ENCODE measurements at places on chromosomes 12 and 14.
A peak's percentile ranks its signal among the peaks of the same experiment; 100 is the strongest.

GRCh38 chr12:62891805-62892549 lies 43.0 kb downstream of the PPM1H start:
- peak; percentile 59 for DNase-seq

DNA sequence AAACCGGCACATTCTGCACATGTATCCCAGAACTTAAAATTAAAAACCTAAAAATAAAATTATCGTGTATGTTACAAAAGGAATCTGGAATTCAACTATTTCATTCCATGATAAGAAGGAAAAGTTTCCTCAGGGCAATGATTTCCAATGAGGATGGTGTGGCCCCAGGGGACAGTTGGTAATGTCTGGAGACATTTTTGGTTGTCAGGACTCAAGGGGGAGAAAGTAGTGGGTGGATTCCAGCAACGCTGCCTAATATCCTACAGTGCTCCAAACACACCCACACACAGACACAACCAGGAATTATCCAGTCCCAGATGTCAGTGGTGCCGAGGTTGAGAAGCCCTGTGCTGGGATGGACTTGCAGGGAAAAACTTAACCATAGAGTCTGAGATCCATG lies 228.3 kb downstream of the TMEM132D start:
- DNase-seq: no peak

DNA sequence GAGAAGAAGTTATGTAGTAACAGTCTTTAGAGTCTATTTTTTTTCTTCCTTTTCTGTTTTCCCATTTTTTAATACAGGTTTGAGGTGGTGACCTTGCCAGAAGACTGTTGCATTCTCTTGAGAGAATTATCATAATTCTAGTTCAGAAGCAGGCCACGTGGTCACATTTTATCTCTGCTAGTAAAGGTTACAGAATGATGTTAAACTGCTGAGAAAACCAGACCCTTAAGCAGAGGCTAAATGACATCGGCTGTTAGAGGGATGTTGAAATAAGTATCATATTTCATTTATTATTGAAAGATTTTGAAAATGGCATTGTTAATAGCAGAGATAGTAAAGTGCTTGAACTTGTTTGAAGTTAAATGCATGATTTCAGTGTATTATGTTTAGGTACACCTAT lies 49.2 kb downstream of the BRMS1L start:
- DNase-seq: no peak

GRCh38 chr12:45368841-45369489 lies 153.1 kb downstream of the ANO6 start:
- DNase-seq: no peak

DNA sequence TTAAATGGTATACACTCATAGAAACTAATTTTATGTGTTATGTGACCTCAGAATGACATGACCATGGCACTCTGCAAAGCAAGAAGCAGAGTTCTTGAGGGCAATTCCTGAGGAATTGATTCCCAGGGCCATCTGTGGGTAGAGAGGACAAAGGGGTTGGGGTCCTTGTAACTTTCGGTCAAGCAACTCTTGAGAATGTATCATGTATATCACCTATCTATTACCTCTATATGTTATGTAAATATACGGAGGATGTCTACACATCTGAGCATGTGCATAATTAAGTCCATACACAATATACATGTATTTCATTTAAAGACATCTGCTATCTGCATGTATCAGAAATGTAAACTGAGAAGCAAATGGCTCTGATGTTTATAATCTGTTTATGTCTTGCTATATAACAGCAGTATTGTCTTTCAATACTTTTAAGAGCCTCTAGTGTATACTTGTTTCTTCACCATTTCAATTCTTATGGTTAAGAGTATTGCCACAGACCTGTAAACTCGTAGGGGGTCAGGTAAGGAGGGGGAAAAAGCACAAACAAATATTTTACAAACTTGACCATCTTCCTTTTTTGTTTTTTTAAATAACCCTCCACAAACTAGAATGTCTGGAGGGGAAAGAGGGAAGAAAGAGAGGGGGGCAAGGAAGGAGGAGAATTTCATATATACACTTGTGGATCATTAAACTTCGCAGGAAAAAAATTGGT lies 4.5 kb downstream of the FOXA1 start:
- DNase-seq: no peak

- DNase-seq: no peak
Measured at GRCh38 chr12:105992849-105993740, 145.7 kb downstream of the NUAK1 start.

DNA sequence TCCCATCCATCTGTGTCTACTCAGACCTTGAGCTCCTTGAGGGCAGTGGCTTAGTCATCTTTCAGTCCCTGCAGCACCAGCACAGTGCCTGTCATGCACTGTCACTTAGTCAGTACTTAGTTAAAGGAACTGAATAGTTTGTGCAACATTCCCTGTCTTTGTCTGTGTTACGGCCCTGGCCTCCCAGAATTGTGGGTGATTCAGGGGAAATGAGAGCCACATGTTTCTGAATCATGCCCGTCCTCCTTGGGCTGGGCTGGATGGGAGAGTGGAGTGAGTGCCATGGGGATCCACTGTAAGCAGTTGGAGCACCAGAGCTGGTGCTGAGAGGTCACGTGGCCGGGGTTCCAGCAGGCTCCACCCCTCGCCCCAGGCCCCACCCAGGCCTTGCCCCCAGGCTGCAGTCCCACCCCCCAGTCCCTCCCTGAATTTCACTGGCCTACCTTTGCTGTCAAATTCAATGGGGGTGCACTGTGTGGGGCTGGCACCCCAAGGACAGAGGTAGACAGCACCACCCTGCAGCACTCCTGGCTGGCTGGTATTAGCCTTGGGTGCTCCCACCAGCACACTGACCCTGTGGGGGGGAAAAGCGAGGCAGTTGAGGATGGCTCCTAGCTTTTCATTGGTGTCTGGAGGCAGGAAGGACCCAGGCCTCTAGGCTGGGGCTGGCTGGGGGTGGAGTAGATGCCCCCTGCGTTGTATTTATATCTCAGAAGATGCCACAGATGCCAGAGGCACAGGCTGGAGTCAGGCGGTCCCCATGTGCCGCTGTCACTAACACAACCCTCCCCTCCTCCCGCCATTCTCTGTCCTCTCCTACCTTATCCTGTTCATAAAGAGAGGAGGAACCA lies 7.5 kb downstream of the ITGA5 start:
- DNase-seq: peak; percentile 21

DNA sequence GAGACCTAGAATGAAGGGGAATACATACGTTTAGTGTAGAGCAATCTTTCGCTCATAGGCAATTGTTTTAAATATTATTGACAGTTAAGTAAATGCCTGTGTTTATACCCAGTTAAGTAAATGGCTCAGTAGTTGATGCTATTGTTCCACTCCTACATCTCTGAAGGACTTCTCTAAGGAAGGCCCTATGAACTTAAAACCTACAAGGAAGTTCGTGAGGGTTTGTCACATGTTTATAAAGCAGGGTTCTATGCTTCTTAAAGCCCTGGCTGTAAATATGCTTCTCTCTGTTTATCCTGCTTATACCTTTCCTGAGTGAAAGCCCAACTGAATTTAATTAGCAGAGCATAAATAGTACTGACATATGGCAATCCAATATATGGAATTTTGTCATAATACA lies 282.1 kb upstream of the NPAS3 start:
- no peak for DNase-seq

- DNase-seq: no peak
Measured at GRCh38 chr12:114287821-114288525, 118.0 kb downstream of the TBX5 start.

DNA sequence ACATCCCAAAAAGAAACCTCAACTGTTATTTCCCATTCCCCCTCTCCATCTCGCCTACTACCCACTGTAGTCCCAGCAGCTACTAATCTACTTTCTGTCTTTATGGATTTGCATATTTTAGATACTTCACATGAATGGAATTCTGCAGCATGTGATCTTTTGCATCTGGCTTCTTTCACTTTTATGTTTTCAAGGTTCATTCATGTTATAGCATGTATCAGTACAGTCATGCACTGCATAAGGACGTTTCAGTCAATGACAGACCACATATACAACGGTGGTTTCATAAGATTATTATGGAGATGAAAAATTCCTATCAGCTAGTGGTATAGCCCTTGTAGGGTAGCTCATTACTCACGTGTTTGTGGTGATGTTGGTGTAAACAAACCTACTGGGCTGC lies 24.5 kb downstream of the PCNX4 start:
- no peak for DNase-seq

- DNase-seq: no peak
Measured at GRCh38 chr12:13085968-13086686, 17.3 kb downstream of the GSG1 start.

DNA sequence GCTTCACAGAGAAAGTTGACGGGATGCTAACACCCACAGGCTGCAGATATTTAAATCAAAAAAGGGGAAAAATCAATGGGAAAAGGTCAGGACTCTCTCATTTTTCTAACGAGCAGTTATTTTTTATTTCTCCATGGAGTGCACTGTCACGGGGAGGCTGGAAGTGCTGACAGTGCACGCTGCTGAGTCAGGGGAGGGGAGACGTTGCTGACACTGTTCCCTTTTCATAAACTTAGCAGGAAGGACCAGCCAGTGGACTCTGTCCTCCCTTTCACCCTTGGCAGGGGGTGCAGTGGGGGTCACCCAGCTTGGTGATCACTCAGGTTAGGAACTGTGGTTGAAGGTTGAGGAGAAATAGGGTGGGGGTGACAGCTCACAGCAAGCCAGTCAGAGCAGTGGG lies 65.6 kb upstream of the FUT8 start:
- DNase-seq: no peak

DNA sequence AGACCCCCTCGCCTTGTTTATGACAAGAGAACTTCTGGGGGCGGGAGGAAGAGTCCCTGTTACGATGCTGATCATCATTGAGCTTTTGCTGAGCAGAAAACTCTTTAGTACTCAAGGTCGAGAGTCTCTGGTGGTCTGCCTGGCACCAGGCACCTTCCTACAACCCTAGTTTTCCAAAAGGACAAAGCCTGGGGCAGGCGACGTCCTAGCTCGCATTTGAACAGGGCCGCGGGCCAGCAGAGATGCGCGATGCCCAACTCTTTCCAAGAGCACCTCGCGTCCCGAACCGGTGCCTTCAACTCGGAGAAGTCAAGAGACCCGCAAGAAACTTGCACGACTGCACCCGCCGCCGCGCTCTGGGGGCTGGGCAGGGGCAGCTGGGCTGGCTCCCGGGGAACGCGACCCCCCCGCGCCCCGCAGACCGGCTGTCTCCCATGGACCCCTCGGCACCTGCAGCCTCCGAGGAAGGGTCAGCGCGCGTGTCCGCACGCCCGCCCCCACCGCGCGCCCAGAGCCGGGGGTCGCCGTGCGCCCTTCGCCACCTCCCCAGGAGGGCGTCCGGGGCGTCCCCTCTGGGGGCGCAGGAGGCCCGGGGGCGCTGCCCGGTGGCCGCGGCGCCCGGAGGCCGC lies 377 bp upstream of the BCL7A start:
- DNase-seq: peak; percentile 30

DNA sequence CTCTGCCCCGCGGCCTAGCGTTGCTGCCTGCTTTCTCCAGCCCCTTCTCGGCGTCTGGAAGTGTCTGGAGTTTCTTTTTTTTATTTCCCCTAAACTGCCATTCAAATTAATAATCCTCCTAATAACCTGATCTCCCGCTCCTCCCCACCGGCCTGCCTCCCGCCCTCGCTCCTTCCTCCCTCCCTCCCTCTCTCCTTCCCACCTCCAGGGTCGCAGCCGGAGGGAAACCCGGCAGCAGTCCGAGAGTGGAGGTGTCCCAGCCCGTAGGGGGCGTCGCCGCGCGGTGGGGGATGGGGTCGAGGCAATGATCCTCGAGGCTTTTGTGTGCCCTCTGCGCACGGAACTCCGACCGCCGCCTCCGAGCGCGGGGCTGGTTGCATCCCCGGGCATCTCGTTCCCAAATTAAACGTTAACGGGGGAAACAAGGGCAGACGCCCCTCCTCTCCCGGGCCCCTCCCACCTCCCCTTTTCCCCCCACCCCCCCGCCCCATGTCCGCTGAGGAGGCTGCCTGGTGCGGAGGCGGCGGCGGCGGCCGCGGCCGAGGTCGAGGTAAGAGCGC lies 1.0 kb upstream of the SOCS2 start:
- peak; percentile 86 for DNase-seq

DNA sequence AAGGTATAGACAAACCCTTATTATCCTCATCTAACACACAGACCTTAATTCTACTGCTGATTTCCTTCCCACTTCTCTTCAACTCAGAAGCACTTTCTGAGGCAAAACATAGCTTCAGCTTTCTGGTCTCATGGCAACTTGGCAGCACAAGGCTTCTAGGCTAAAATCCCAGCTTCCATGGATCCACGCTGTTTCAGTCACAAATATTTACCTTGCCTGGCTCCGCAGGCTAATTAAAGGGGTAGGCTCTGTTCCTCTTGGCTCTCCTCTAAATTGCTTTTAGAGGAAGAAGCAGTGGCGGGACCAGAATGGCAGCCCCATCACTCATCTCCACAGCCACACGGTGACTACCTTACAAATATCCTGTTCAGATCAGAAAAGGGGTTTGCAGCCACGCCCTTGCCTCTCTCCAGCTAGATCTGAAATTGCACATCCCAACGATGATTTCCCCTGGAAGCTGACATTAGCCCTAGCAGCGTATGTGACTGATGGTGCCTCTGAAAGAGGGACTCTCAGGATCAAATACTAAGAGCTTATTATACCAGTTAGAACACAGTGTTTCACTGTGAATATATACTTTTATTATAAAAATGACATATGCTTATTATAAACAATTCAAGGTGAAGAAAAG lies 221.5 kb upstream of the NUDT4 start:
- no peak for DNase-seq

- no peak for DNase-seq
Measured at GRCh38 chr12:6347367-6348338, 5.8 kb upstream of the TNFRSF1A start.

GRCh38 chr14:33451211-33451610 lies 499.7 kb downstream of the EGLN3 start:
- no peak for DNase-seq

- DNase-seq: no peak
Measured at GRCh38 chr12:64674367-64674922, 64.2 kb downstream of the RASSF3 start.

GRCh38 chr14:67837011-67837624 lies 17.5 kb downstream of the RAD51B start:
- peak; percentile 77 for DNase-seq

DNA sequence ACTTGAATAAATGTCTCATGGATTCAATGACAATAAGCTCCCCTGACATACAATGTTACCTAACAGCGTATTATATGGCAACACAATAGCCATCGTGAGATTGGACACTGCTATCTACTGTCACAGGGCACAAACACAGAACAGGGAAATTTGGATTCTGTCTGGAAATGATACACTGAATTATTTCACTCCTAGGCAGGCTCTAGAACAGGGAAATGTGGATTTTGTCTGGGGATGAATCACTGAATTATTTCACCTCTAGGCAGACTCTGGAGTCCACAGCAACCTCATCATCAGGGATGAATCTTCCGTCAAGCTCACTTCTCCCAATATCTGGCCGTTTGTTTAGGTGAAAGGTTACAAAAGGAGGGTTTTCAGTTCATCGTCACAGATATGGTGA lies 288.8 kb downstream of the TMEM132D start:
- DNase-seq: no peak

- DNase-seq: no peak
Measured at GRCh38 chr14:24364841-24365240, 3.1 kb upstream of the NFATC4 start.

Measured in hematopoietic multipotent progenitor cell treated with erythropoietin and hydrocortisone succinate and interleukin-3 and kit ligand, for 8 days (in vitro differentiated cells).